ENCODE measurements at places on chromosomes 2 and 18.

- no peak for DNase-seq
Measured at GRCh38 chr2:67828066-67828465, 234.7 kb downstream of the C1D start.

DNA sequence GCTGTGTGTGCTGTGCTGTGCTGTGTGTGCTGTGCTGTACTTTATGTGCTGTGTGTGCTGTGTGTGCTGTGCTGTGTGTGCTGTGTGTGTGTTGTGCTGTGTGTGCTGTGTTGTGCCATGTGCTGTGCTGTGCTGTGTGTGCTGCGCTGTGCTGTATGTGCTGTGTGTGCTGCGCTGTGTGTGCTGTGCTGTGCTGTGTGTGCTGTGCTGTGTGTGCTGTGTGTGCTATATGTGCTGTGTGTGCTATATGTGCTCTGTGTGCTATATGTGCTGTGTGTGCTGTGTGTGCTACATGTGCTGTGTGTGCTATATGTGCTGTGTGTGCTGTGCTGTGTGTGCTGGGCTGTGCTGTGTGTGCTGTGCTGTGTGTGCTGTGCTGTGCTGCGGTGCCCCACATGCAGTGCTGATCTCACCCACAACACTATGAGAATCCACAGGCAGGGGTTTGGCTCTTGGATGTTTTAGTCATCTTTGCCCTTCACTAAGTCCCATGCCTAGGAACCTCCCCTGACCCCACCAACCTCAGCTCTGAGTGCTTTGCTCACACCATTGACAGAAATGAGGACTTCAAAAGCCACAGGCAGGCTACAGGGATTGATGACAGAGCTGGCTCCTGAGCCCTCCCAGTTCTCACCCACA lies 30.5 kb upstream of the MAL start:
- DNase-seq = no peak

DNA sequence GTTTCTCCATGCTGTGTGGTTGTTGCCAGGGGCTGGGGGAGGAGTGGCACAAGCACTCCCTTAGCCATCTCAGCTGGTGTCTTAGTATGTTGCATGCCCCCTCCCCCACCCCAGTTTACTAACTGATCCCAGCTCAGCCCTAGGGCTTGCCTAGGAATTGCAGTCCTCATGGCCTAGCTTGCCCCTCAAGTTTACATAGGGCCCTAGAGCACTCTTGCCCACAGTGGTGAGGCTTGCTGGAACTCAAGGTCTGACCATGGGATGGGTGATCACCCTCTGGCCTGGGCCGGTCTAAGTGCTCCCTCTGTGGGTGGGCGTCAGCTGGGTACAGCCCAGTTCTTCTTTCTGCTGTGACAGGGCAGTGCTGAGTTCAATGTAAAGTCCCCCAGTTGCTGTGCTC lies 156.1 kb upstream of the PIEZO2 start:
- no peak for DNase-seq

DNA sequence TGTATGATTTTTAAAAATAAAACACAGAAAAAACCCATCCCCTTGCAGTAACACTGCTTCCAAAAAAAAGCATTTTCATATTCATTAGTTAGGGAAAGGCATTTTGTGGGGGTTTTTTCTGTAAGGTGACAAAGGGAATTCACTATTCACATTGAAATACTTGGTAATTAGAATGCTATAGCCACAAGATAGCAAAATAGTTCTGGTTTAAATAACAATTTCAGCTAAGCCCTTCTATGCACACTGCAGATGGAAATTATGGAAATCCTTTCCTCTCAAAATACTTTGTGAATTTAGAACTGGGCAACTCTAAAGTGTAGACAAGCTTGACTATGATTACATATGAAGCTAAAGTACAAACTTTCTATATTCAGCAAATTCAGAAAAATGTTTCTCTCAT lies 102.1 kb upstream of the CHRNA1 start:
- DNase-seq = no peak

GRCh38 chr2:172098650-172099471 lies 3.8 kb downstream of the DLX2 start:
- DNase-seq = no peak

- DNase-seq = no peak
Measured at GRCh38 chr2:193627187-193627926, 1432.6 kb upstream of the TMEFF2 start.

DNA sequence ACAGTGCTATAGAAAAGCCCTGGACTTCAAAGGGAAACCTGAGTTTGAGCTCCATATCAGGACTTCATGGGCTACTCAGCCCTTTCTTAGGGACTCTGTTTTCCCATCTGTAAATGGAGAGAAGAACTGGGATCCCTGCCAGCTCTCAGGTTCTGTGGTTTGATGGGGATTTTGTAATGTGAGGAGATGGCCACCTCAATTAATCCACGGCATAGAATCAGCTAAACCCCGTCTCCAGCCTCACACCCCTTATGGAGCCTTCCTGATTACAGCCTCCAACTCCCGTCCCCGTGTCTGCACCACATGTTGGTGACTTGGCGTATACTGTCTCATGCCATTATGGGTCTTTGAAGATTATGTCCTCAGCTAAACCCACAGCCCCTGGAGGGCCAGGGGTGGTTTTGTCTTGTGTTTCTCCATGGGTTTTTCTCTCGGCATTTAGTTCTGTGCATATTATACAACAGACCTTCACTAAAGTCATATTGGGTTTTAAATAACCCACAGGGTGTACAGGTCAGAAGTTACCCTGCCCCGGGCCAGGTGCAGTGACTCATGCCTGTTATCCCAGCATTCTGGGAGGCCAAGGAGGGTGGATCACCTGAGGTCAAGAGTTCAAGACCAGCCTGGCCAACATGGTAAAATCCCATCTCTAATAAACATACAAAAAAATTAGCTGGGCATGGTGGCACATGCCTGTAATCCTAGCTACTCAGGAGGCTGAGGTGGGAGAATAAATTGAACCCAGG lies 63.8 kb upstream of the PPP1CB start:
- DNase-seq = no peak

DNA sequence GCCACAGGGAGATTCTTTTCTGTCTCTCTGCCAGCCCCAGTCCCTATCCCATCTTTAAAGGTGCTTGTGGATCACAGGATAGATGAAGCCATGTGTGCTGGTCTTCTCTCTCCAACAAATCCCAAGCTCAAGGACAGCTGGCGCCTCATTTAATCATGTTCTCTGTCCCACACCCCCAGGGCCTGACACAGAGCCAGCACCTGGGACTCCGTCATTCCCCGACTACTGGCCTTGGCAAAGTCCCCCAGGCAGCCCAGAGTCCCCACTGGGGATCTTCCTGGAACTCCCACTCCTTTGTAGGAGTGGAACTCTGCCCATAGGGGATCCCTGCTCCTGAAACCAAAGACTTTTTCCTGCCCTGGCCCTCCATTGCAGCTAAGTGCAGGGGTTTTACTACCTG lies 60.8 kb downstream of the MTHFD2 start:
- DNase-seq = no peak

GRCh38 chr2:217142649-217143266 lies 282.9 kb upstream of the TNP1 start:
- DNase-seq = no peak

- no peak for DNase-seq
Measured at GRCh38 chr2:17363846-17364245, 154.4 kb downstream of the RAD51AP2 start.

DNA sequence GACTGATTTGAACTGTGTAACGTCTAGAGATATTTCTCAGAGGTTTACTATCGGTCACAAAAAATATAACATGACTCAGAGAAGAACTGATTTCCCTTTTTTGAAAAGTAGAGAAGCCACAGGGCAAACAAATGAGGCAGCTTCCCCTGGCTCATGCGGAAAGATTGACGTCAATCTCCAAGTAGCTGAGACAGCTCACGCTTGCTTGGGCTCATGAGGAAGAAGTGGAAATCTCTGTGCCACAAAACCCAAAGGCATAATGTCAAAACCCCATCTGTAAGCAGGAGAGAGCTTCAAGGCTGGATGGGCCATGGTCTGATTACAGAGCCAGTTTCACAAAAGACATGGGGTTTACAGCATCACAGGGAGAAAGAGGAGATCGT lies 188.1 kb downstream of the ARL4C start:
- no peak for DNase-seq

GRCh38 chr2:207836521-207837133 lies 66.9 kb upstream of the FZD5 start:
- DNase-seq = no peak

- DNase-seq = no peak
Measured at GRCh38 chr2:37324786-37325624, at the start of gene PRKD3. TSS of gene PRKD3 (minus strand) at chr2:37324833. CDS start at chr2:37316524, 8,309 bp downstream.

All from fibroblast of the conjunctiva (primary cell).